HL-60 (cell line): ENCODE measurements at places on chromosomes 12 and 14.

GRCh38 chr14:36553656-36554260, 28.7 kb downstream of the NKX2-8 start:
- peak; percentile 5 for DNase-seq

DNA sequence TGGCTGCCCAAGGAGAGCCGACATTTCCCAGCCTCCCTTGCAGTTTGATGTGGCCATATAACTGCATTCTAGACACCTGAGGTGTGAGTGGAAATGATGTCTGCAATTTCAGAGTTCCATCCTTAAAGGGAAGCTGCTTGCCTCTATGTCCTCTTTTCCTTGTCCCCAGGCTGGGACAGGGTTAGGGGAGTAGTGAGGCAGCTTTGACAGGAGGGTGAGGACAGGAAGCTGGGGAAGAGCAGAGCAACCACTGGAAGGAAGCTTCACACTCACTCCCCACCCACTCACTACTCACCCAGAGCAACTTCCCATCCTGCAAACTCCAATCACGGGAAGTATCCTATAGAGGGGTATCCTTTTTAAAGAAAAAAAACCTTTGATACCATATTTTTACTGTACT, 28.9 kb upstream of the LTA4H start:
- no peak for DNase-seq

GRCh38 chr12:9711664-9712063, 21.2 kb downstream of the CLECL1 start:
- DNase-seq = no peak

DNA sequence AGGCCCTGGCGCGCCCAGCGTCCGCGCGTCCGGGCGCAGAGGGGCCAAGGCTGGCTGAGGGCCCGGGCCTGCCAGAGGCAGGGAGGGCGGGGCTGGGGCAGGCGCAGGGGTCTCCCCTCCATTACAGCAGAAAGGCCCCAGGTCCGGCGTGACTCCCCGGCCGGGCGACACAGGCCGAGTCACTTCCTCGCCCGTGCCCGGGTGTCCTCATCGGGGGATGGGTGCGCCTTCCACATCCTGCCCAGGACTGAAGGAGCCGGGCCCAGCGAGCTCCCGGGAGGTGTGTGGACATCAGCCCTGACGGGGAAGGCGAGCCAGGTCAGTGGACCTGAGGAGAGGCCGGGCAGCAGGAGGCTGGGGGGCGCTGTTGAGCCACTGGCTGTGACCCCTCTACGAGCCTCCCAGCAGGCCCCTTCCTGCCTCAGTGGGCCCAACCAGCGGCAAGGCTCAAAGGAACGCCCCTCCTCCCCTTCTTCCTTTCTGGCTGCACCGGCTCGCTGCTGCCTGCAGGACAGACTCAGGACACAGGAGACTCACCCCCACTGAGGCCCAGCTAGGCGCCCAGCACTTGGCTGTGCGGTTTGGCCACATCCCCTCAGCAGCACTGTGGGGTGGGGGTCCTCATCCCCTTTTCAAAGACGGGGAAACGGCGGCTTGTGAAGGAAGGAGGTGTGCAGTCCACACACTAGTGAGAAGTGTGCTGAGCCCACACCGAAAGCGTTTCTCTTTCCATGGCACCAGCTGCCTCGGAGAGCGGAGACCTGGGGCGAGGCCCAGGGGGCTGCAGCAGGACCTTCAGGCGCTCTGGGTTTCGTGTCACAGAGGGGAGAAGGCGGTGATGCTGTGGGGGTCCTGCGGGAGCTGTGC, 606 bp downstream of the TNFAIP2 start:
- peak; percentile 48 for DNase-seq

DNA sequence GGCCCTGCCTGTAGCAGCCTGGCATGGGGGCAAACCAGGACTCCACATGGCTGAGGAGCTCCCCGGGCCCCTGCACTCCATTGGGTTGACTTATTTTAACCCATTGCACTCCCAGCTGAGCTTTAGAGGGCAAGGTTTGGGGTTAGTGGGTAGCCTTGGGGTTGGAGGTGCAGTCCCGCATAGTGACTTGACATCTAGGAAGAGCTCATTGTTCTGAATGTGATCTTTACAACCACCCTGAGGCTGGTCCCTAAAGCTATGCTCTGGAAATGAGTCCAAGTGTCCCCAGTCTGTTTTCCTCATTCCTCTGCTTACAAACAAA, 36.4 kb downstream of the NFKBIA start:
- no peak for DNase-seq

DNA sequence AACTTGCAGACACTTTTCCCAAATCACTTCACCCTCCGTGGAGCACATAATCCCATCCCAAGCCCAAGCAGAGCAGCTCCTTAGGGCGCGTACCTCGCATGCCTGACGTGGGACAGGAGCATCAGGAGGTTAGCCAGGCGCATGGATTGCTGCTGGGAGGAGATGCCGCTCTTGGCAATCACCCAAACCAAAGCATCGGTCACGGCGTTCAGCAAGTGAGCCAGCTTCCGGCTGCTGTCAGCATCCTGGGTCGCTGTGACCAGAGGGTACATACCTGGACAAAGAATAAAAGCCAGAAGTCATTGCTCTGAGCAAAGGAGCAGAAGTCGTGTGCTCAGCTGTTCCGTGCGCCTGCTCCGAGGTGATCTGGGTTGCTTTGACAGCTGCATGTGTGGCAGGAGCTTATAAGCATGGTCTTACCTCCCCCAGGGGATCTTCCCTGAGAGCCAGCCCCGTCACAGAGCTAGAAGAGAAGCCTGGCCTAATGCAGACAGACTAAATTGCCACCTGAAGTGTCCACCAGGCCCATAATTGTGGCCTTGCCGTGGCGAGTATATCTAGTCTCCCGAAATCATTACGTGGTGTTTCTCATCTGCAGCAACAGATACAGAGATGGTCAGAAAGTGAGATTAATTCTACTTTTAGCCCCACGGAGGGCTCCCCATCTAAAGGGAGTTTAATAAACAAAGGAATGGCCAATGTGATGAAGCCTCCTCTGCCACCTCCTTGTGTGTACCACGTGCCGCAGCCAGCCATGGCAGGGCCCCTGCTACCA, 59.1 kb downstream of the ESR2 start:
- DNase-seq = no peak

DNA sequence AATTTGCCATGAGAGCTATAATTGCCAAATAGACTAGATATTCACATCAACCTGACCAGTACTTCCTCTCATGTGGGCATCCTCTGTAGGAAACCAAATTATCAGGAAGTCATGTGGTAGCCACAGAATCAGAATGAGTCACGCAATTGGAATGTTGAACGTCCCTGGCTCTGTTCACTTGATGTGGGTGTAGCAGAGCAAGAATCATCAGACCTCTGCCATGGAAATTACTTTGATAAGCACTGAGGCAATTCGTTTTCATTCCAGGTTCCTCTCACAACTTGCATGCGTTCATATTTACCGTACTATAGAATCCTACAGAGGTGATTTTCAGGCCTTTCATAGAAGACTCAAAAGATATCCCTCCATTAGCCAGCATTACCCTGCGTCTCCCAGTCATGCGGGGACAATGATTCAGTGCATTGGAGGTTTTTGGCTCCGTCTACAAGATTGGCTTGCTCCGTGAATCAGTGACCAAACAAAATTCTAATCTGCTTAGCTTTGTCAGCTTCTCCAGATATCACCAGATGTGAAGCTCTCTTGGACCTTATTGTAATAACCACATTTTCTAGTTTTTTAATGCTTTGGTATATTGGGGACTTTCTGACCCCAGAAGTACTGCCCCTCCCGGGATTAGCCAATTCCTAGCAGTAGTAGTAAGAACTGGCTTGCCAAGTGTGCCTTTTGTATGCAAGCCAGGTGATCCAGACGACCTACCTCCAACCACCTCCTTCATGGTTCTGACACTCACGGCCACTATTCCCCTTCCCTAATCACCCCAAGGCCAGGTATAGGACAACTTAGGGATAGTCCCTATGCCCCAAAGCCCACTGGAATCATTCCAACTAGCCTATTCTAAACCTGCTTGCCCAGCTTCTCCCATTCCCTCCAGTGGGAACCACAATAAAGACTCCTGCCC, 133.4 kb downstream of the KICS2 start:
- DNase-seq = peak; percentile 82

- DNase-seq = peak; percentile 75
These were observed 5.0 kb upstream of the SRSF9 start for GRCh38 chr12:120474616-120474960.

DNA sequence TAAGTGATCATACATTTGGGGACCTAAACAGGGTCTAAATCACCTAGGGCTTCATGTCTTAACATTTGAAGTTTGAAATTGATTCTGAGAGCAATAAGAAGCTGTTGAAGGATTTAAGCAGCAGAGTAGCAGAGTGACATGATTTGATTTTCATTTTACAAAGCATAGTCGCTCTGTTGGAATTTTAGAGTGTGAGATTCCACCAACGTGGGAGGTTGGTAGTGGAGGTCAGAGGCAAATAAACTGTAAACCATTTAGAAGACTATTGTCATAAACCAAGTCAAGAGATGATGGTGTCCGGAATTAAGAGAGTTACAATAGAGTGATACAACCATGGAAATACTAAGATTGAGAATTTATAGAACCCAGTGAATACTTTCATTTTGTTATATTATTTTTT, 52.7 kb upstream of the ZDHHC17 start:
- no peak for DNase-seq

- DNase-seq = no peak
These were observed 406.7 kb downstream of the NOVA1 start for GRCh38 chr14:26191123-26191522.

GRCh38 chr14:67738740-67739504, 37.2 kb downstream of the RDH12 start:
- DNase-seq = peak; percentile 13

- DNase-seq = no peak
These were observed 115.6 kb downstream of the LRIG3 start for GRCh38 chr12:58804749-58805148.

DNA sequence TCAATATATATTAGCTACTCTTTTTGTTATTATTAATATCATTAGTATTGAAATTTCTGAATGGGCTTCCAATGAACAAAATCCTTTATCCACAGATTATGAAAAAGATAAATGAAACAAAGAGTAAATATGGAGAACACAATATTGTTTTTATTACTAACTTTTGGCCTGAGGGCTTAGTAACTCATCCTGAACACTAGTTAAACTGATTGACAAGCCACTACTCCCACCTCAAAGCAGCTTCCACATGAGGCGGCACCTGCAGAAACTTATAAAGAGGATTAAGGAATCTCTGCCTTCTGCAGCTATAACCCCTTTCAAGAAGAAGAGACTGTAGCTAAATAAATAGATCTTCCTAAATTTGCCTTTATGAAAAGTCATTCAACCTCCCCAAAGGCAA, 187.6 kb upstream of the ALG10 start:
- DNase-seq = no peak

DNA sequence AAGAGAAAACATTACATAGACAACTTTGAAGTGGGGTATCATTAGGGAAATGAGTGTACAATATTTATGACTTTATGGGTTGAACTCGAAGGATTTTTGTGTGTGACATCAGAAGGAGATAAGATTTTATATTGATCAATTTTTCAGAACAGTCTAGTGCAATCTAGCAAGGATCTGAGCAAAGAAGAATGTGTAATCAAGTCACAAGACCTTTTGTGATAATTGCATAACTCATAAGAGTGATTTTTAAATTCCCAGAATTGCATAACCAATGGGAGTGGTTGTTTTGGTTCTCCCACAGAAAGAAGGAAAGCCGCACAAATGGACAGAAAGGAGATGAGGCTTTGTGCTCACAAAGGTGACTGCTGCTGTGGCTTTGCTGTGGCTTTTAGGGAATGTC, 441.8 kb upstream of the FLRT2 start:
- no peak for DNase-seq
